AG04450 (cell line): ENCODE measurements at places on chromosomes 6 and 20.

DNA sequence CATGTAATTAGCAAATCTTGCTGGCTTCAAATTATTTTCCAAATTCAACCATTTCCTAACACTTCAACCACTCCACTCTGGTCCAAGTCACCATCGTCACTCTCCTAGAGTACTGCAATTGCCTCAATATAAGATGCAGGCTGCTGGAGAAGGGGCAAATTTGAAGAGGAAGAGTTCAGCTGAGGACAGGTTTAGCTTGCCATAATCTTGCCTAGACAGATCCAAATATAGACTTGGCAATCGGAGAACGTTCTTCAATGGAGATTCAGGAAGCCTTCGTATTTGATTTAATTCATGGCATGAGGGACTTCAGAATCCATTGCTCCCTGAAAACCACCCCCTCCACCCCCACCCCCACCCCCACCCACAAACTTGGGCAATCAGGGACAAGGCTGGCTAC is 15.4 kb upstream of the KHDC1L start:
- no peak for DNase-seq

DNA sequence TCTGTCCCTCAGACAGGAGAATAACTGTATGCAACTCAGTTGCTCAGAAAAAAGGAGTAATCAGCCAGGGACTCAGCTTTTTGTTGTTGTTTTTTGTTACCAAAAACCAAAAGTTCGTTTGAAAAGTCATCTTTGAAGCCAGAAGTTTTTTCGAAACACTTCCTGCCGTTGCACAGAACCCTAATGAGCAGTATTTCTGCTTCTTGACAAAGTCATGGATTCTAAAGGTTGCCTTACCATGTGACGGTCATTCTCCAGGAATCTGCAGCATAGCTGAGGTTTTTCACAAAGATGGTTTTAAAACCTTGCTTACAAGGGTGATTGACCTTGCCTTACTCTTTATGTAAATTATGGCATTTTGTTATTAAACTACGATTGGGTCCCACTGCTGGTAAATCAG is 1.9 kb downstream of the RAB32 start:
- no peak for DNase-seq

DNA sequence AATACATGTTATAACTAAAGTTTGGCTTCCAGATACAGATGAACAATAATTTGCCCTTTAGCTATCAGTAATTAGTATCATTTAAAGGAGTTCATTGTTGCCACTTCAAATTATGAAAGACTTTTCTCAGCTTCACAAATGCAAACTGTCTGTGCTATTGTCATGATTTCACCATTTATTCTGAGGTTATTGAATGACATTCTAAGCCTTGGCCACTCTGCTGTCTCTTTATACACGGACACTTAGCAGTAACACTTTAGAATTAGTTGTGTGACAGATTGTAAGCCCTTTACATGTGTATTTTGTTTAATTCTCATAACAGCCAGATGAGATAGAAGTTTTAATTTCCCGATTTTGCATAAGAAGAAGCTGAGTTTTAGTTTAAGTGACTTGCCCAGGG is 176.6 kb downstream of the SLC35F1 start:
- no peak for DNase-seq

- DNase-seq, result no peak
Observed at GRCh38 chr20:6562111-6562510, 205.4 kb upstream of the BMP2 start.
